ENCODE measurements at places on chromosomes 3 and 15. TPM values are rescaled to one million over a fixed set of nuclear protein-coding genes. Genes with fewer than 3 reads are reported as not detected.

P3H2 gene
- total RNA-seq: not detected

PRR20G gene
- not detected for total RNA-seq

IL5RA gene
- 3.7 TPM for total RNA-seq

KY gene
- not detected for total RNA-seq

MST1R gene
- total RNA-seq: 2.0 TPM

ANKRD34C gene
- total RNA-seq: not detected

MYRIP gene
- not detected for total RNA-seq

ROPN1 gene
- total RNA-seq: not detected

MAGEL2 gene
- total RNA-seq: not detected

Measured in CD4-positive, CD25-positive, alpha-beta regulatory T cell (primary cell).